Left lung (tissue), 14 donors: ENCODE measurements at places on chromosomes 16 and 17.

DNA sequence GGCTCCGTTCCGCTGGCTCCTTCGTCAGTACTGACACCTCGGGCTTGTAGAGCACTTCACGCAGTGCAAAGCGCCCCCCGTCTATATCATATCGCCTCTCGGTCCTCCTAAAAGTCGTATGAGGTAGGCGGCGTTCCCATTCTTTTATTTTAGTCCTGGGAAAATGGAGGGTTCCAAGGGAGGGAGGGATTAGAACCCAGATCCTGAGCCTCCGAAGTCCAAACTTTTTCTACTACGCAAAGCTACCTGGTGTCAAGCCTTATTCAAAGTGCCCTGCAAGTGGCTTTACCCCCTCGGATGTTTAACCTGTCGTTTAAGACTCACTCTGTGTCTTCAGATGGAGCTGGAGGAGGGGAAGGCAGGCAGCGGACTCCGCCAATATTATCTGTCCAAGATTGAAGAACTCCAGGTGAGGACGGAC, 348 bp upstream of the FTSJ3 start:
- DNase-seq: no peak

DNA sequence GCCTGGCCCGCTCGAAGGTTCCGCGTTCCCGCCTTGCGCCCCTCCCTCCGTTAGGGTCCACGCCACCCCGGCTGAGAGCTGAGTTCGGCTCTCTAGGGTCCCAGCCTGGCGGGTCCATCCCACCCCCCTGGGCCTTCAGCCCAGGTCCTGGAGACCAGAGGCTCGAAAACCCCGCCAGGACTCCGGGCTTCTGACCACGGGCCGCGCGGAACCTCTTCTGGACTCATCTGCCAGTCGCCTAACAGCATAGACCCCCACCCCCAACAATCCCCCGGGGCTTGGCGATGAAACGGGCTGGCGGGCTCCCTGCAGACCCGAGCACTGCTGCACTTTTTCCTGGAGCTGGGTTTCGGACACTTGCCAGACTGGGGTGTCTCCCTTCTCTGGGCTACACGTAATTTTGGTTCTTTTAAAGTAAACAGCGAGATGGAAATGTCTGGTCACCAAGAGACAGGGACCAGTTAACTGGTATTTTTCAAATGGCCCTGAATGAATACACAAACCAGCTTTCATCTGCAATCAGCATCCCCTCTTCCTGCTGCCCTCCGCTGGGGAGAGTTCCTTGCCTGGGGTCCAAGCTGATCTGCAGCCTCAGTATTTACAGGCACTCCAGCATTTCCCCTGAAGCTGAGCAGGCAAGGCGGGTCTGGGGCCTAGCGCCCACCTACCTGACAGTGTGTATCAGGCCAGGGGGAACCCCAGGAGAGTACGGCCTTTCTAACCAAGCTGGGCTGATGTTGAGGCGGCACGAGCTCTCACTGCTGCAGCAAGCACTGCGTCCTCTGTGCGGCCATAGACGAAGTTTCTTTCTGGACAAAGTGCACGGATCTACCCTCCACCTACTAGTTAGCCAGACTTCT, 639 bp upstream of the TRIM65 start:
- DNase-seq: no peak

- DNase-seq: no peak
Measured at GRCh38 chr16:50372611-50373344, 4.0 kb upstream of the BRD7 start.

DNA sequence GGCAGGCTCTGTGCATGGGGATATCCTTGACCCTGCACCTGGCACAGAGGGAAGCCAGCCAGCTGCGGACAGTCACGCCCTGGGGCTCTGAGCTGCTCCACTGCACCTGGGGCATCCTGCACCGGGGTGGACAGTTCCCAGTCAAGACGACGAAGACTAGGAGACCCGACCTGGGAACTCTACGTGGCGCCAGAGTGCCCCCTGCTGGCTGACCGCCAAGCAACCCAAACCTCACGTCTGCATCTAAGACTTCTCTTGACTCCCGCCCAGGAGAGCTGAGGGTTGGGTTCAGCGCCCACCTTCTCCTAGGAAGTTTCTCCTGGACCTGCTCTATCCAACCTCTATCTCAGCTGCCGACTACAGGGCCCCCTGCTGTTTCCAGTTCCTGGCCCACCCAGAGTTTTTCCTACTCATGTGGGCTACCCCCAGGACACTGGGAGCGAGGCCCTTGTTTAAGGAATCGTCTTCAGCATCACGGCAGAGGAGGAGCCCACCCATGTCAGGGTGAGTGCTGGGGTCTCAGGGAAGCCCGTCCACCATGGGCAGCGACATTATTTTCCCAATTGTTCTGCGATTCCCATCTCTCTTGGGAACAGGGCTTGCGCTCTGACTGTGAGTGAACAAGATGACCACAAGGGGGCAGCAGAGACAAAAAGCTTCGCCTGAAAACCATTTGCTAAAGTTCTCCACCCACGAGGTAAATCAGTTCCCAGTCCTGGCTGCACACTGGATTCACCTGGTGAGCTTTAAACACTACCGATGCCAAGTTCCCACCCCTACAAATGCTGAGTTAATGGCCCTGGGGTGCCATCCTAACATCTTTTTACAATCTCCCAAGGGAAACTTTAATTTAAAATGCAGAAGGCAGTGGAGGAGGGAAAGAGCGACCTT, 29.3 kb downstream of the TLE7 start:
- DNase-seq: peak; percentile 78

DNA sequence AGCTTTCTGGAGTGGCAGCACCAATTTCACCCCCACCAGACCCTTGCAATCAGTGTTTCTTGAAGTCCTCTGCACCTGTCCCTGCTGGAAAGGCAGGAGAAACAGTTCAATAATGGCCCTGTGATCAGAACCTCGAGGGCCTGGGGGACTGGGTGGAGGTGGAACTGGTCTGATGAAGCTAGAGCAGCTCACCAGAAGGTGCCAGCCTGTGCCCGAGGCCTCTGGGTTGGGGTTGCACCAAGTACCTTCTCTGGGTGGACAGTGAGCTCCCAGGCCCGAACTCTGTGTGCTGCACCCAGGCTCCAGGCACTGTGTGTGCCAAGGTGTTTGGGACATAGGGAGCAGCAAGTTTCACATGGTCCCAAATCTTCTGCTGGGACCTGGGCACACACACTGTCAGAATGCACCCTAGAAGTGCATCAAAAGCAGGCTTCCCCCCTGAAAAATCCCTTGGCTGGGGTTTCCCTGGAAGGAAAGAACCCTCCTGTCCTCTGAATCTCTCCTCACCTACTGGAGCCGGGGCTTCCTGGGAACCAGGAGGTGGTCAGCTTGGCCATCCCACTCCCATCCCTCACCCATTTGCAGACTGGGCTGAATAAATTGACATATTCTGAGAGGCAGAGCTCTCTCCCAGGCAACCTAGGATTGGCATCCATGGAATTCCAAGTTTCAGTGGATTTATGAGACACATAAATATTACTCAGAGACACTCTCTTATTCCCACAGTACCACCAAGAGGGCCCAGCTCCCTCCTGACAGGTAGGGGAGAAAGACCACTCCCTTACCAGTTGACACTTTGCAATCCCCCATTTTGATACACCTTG, 17.4 kb downstream of the CD300LG start:
- DNase-seq: no peak

DNA sequence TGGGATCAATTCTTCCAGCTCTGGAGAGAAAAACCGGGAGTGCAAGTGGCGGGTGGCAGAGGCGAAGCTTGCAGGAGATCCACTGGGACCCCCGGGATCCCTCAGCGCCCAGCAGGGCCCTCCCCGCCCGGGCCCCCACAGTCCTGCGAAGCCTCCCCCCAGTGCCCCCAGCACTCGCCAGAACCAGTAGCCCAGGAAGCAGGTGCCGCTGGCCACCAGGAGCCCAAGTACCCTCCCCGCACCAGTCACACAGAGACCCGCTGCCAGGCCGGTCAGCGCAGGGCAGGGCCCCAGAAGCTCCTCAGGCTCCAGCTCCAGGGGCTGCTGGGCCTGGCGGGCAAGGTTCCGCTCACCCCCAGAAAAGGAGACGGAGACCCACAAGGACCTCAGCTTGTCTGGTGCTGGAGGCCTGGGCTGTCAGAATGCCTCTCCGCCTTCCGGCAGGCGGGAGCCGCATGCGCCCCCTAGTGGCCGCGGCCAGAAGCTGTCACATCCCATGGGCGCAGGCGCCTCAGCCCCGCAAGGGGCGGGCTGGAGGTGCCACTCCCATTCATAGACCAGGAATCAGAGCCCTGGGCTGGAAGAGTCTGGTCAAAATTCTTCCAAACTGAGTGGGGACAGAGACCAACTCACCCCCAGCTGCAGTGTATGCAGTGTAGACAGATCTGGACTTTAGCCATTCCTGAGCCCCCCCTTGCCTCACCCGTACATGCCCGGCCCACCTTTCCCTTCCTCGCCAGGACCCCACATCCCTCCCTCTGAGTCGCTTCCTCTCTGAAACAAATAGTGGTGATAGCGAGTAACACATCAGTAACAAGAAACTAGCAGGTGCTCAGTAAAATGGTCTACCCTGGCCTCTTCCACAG, 1002.3 kb downstream of the KCNJ18 start:
- no peak for DNase-seq

GRCh38 chr17:27764589-27764988, 35.7 kb downstream of the NOS2 start:
- DNase-seq: no peak

GRCh38 chr16:71919035-71919434, 23.7 kb downstream of the IST1 start:
- no peak for DNase-seq

GRCh38 chr16:87725596-87726235, 40.1 kb downstream of the KLHDC4 start:
- DNase-seq: peak; percentile 55

DNA sequence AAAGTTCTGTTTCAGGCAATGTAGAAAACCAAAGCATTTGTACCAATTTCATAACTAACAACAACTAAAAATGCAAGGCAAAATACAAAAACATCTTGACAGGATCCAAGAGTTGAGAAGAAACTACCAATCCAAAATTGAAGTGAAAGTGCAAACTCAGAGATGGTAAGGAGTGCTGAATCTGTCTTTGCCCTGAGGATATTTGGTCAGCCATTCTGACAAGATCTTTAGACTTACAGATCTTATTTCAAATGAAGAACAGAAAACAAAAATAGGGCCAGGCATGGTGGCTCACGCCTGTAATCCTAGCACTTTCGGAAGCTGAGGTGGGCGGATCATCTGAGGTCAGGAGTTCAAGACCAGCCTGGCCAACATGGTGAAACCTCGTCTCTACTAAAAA, 412.8 kb downstream of the ZFHX3 start:
- DNase-seq: no peak

- DNase-seq: no peak
Measured at GRCh38 chr16:65306722-65307121, 184.9 kb upstream of the CDH11 start.

GRCh38 chr17:63434951-63435571, 11.0 kb downstream of the CYB561 start:
- peak; percentile 90 for DNase-seq

DNA sequence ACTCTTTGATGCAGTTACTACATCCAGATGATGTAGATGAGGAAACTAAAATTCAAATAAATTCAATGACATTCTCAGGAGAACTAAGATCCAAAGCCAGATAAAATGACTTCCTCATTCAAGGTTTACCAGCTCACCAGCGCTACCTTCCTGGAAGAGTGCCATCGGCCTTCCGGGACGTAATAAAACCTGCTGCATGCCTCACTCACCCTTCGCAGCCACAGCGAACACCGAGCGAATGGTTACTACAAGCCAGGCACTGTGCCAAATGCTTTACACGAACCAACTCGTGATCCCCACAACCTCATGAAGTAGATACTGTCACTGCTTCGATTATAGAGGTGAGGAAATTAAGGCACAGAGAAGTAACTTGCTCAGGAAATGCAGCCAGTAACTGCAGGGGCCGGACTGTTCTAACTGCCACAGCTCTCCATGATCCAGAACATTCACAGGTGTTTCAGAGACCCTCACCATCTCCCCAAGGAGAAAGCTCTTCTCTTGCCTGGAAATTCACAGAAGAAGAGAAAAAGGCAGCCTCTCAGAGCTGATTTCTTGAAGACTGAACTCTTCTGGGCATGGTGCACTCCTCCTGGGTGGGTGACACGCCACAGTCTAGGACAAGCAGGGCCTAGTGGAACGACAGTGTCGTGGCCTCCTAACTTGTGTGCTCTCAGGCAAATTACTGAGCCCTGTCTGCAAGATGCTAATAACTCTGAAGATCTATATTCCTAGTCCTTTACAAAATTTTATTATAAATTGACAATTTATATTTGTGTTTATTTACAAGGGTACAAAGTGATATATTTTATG, 46.8 kb downstream of the HIC1 start:
- DNase-seq: no peak

GRCh38 chr16:30740364-30741251, 7.6 kb upstream of the PHKG2 start:
- peak; percentile 89 for DNase-seq

DNA sequence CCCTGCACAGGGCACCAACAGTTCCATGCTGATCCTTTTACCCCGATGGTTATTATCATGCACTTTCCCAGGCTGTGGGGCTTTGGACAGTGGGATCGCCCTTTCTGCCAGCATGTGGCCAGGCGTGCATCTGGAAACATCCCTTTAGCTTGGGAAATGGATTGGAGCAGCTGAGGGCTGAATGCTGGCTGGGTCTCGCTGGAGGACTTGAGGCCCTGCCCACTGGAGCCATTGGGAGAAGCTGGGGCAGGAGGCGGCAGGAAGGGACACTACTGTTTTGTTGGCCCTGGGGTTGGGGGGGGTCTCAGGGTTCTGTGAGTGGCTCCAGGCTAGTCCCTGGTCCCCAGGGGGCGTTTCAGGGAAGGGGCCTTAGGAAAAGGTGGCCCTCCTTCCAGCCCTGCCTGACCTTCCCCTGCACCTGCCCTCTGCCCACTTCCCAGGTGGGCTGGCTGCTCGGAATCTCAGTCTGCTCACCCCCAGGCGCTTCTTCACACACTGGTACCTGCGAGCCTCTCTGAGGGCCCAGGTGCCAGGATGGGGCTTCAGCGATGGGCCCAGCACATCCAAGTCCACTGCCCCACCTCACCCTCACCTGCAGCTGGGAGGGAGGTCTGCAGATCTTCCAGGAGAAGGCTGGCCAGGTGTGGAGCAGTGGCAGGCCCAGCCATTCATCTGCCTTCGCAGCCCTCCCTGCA, 1.6 kb upstream of the ADGRG3 start:
- DNase-seq: no peak

GRCh38 chr17:69090365-69090764, 29.6 kb upstream of the ABCA9 start:
- no peak for DNase-seq

GRCh38 chr17:29057361-29057760, 14.4 kb downstream of the PIPOX start:
- no peak for DNase-seq

- peak; percentile 74 for DNase-seq
Measured at GRCh38 chr17:78125976-78126894, 2.3 kb downstream of the TMC6 start.

DNA sequence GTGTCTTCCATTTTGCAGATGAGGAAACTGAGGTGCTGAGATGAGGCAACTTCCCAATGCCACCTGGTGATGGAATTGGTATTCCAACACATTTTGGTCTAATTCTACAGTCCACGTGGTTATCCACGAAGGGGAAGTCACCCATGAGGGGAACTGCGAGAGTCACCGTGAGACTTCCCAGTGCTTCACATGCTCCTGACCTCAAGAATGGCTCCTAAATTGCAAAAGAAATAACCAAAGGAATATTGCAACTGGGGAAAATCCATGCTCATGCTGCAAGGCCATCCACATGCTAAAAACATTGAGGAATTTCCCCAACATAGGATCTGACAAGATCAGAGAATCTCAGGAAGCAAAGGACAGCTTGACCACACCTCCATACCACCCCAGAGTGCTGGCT, 153.9 kb downstream of the HS3ST3B1 start:
- DNase-seq: no peak

GRCh38 chr16:5442986-5443385, 345.4 kb upstream of the EEF2KMT start:
- no peak for DNase-seq

GRCh38 chr17:1966274-1967086, 58.7 kb downstream of the RTN4RL1 start:
- DNase-seq: no peak
